ENCODE measurements at places on chromosomes 11 and 22.

DNA sequence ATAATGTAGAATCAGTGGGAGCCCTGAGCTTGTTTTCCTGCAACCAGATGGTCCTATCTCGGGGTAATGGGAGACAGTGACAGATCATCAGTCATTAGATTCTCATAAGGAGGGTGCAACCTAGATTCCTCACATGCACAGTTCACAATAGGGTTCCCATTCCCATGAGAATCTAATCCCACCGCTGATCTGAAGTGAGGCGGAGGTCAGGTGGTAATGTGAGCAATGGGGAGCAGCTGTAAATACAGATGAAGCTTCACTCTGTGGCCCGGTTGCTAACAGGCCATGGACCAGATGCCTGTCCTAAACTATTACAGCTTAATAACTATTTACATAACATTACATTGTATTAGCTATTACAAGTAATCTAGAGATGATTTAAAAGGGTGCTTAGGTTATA, 17.0 kb downstream of the DIXDC1 start:
- DNase-seq = no peak

GRCh38 chr11:1199241-1199750, 23.6 kb upstream of the MUC5B start:
- no peak for DNase-seq

GRCh38 chr11:96299155-96299888, 43.7 kb downstream of the MAML2 start:
- DNase-seq = no peak

GRCh38 chr11:1745701-1746320, 4.6 kb downstream of the IFITM10 start:
- DNase-seq = no peak

DNA sequence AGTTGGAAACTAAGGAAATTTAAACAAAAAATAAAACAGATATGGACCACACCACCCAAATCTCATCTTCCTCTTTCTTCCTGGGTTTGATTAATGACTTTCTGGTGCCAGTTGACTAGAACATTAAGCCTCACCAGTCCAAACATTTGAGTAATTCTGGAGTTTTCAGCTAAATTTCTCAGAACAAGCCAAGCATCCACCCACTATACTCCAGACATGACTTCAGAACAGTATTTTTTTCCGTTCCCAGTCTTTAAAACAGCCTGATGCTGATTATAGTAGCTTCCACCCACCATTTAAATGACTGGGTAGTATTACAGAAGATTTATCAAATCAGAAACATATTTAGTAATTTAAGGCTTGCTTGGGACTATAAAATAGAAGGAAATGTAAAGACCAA, 230.9 kb upstream of the UBASH3B start:
- no peak for DNase-seq

DNA sequence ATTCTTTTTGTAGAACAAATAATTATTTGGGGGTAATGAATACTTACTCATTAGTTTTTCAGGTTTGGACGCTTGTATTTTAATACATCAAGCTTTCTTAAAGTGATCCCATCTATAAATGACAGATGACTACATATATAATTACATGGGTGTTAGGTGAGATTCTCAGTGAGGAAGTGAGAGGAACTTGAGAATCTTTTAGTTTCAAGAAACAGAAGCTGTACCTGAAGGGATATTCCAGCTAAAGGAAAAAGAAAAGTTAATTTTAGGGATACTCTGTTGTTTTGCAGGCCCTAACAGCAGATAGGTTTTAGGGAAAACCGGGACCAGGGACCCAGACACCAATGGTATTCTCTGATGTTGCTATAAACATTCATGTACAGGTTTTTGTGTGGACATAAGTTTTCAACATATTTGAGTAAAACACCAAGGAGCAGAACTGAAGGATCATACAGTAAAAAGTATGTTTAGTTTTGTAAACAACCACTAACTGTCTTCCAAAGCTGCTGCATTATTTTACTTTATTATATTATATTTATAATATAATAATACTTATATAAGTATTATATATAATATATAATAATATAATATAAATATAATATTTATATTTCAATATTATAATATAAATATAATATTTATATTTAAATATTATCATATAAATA, 24.1 kb upstream of the PHOX2A start:
- no peak for DNase-seq

GRCh38 chr11:46307369-46307768, 29.9 kb downstream of the CREB3L1 start:
- DNase-seq = no peak

- DNase-seq = no peak
Observed at GRCh38 chr11:62103986-62104385, 19.8 kb upstream of the INCENP start.

GRCh38 chr22:25023879-25024278, 71.4 kb downstream of the KIAA1671 start:
- no peak for DNase-seq

GRCh38 chr11:116657842-116658825, 114.7 kb downstream of the BUD13 start:
- DNase-seq = no peak

DNA sequence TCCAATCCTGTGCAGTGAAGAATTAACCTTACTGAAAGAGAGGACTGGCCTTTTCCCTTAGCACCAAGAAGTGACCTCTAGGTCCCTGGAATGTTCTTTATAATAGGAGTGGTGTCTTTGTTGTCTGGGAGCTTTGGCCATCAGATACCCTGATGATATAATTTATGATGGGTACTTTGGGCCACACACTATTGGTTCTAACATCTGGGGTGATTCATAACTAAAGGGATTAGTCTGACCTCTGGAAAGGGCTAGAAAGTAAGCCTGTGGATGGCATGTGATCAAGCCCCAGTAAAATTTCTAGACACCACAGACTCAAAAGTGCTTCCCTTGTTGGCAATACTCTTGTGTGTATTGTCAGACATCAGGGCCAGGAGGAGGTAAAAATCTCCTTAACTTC, 891.2 kb downstream of the KCNA4 start:
- DNase-seq = no peak

DNA sequence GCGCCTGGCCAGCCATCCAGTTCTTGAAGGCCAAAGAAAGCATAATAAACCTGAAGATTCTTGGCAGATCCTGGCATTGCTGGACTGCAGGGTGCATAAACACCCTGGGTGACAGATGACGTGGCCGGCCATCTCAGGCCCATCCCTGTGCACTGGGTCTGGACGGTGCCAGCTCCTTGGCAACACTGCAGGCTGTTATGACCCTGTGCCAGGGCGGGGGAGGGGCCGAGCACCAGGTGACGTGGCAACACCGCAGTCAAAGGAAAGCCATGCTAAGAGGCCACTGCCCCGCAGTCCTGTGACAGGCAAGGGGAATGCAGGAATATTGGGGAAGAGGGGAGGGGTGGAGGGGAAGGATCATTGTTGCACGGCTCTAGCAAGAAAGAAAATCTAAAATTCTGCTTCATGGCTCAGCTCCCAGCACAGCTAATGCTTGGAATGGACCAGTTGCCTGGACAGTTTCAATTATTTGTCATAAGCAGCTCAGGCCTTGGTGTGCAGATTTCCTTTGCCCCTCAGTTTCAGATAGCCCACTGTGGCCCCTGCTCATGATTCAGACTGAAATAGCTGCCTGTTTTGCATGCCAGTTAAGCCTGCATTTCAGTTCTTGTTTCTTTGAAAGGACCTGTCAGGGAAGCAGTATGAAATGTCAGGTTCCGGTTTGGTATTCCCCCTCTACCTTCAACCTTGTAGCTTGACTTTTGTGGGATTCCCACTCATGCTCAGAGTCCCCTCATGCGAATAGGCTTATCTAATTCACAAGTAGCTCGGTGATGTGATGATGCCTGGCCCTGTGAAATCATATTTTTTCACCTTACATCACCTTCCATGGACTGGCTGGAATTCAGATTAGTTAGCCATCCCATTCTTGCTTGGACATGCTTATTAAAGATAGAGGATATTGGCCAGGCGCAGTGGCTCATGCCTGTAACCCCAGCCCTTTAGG, 29.7 kb upstream of the DDX6 start:
- DNase-seq = no peak

GRCh38 chr22:26822313-26822712, 164.9 kb downstream of the MIAT start:
- DNase-seq = no peak

GRCh38 chr11:78179459-78180071, 8.9 kb downstream of the KCTD21 start:
- DNase-seq = no peak

DNA sequence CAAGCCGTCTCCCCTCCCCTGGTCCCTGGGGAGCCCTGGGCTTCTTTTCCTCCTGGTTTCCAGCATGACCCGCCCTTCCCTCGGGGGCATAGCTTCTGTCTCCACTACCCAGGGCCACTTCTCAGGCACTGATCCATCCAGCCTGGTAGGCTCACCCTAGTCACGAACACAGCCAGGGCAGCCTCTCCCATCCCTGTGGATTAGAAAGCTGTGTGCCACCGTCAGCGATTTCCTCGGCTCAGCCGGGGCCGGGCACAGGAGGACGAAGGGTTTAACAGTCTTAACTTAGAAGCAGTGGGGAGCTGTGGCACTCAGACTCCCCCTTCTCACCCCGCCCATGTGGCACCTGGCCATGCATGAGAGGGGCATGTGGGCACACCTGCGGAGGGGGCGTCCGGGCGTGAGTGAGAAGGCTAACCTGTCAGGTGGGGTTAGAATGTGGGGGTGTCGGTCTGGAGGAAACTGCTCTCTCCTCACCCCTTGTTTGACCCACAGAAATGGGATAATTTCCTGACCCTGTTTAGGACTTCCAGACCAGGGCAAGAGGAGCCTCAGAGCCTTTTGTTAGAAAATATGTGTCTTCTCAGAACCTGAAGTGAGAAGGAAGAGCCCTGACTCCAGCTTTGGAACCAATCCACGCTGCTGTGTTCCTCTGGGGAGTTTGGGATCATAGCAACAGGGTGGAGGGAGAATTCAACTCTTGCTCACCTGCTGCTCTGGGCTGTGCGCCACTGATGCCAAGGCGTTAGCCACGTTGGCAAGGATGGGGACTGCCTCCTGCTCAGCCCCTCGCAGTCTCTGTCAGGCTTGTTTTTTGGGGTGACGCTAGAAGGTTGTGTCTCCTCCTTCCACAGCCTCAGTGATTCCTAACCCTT, 14.6 kb downstream of the GLB1L2 start:
- DNase-seq = no peak

GRCh38 chr22:50526834-50527801, 1.7 kb upstream of the SCO2 start:
- no peak for DNase-seq

DNA sequence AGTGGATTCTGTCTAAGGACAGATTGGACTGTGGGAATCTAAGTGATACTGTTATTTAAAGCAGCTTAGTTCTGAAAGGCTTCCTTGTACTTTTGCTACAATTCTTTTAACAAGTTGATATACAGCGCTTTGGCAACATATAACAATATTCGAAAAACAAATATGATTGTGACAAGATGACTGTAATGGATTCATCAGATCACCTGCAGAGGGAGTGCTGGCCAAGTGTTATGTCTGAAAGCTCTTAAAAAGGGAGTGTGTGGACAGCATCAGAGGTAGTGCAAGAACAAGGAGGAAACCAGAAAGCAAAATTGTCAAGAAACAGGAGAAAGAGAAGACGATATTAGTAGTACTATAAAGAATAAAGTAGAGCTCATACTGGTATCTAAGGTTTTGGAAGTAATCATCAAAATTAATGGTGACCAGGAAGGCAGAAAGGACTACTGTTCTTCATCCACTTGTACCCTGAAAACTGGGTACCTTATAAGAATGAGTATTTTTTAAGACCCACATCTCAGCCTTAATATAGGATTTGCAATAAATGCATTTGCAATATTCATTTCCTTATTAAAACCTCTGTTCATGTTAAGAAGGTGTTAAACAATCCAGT, 1112.0 kb upstream of the CCDC90B start:
- no peak for DNase-seq

GRCh38 chr11:16999116-16999515, 15.1 kb downstream of the PLEKHA7 start:
- no peak for DNase-seq

DNA sequence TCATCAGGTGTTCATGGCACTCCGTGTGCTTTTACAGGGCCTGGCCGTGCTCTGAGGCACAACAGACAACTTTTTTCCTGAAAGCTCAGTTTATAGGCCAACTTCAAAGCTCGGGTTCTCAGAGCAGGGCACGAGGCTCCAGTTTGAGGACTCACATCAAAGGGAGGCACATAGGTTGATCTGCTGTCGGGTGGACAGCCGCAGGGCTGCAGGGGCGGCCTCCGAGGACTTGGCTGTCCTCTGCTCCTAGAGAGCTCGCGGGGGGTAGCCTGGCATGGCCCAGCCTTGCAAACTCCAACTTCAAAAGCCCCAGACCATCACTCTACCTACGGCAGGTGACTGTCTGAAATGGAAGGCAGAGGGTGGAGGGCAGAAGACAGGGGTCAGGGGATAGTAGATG, 31.6 kb downstream of the C11orf58 start:
- no peak for DNase-seq

All from stimulated activated CD8-positive, alpha-beta memory T cell treated with anti-CD3 and anti-CD28 coated beads, Interleukin-4, amount 100 ng/mL, for 4 hours (primary cell).